ENCODE measurements at places on chromosomes 6 and 20.
A peak's percentile ranks its signal among the peaks of the same experiment; 100 is the strongest.

GRCh38 chr20:55004044-55004443 lies 528.7 kb downstream of the DOK5 start:
- DNase-seq, result no peak

GRCh38 chr20:5884465-5885335 lies 65.6 kb downstream of the TRMT6 start:
- DNase-seq, result no peak

- DNase-seq, result no peak
These were observed 34.3 kb downstream of the GPLD1 start for GRCh38 chr6:24455061-24455460.

DNA sequence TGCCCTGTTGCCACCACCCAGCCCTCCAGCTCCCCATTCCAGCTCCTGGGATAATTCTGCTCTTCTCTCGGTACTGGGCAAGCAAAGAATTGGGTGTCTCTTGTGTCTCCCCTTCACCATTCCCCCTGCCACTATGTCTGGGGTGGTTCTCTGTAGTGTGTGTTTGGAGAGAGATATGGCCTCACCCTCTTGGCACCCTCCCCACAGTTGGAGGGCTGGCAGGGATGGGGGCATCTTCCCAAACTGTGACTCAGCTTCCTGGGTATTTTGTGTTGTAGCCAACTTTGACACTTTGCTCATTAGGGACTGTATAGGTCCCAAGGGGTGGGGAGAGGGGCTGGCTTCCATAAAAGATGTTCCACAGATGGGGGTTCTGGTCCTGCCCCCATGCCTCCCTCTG lies 1.7 kb downstream of the TNXB start:
- DNase-seq, result no peak

DNA sequence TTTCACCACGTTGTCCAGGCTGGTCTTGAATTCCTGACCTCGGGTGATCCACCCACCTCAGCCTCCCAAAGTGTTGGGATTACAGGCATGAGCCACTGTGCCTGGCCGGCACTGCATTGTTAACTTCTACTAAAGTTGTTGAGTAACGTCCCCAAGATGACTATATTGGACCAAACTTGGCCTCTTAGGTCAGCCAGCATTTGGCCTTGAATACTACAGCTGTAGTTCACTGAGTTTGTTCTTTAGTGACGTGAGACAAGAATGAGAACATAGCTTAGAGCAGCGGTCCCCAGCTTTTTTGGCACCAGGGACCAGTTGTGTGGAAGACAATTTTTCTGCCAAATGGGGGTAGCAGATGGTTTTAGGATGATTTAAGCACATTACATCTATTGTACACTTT lies 237.1 kb downstream of the TBC1D7 start:
- no peak for DNase-seq

DNA sequence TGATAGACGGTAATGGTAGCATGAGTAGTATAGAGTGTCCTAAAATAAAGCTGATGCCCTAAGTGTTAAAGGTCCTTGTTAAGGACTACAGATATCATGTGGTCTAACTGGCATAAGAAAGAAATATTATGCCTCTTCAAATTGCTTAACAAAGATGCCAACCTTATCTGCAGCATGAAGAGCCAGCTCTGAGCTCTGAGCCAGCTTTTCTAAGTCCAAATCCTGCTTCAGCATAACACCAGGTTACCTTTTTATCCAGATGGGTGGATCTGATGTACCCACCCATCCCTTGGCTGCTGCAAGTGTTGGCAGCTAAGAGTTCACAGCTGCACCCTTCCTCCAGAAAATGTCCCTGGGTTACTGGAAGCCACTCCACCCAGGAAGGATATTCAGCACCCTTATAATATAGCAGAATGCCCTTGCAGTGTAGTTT lies 83.8 kb downstream of the TENT5A start:
- DNase-seq, result no peak

GRCh38 chr6:21208081-21208795 lies 385.3 kb upstream of the SOX4 start:
- no peak for DNase-seq

DNA sequence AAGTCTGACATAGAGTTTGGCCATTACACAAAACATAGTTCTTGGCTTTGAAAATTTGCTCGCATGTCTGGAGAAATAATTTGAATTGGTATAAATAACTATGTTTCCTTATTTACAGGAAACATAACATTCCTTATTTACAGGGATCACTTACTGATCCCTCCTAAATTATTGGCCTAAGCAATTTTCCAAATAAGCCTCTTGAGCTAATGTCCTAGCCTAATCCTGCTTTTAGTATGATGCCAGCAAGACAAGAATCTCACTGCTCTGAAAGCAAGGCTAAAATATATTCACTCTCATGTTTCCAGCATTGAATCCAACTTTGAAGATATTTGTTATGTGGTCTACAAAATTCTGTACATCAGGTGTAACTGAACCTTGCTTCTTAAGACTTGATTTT lies 4.1 kb upstream of the TBC1D32 start:
- DNase-seq, result no peak

- DNase-seq, result no peak
These were observed 3.7 kb downstream of the FAM162B start for GRCh38 chr6:116761779-116762178.

DNA sequence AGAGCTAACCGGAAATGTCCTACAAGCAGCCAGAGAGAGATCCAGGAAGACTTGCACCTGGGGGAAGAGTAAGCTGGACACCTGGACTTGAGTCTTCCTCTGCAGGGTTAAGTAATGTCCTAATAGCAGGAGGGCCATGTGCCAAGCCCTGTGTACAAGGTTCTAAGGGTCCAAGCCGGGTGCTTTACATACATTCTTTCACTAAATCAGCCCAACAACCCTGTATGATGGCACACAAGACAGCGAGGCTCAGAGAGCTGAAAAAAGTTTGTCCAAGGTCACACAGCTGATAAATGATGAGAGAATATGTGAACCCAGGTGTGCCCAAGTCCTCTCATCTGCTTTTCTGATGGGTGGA lies 215.1 kb upstream of the CDYL start:
- no peak for DNase-seq

DNA sequence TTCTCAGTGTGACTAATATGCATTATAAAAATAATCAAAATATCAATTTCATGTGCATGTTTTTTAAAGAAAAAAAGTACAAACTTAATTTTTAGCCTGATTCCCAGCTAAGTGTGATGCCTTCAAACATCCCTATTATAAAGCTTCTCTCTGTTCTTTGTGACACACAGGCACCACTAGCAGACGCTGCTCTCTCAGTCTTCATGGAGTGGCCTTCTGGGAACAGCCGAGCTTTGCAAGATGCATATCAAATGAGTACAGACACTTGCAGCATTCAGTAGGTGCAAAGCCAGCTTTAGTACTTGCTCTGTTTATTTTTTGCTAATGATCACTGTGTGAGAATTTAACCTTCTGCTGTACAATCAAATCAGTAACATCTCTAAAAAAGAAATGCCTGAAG lies 340.0 kb downstream of the ADGRB3 start:
- no peak for DNase-seq

DNA sequence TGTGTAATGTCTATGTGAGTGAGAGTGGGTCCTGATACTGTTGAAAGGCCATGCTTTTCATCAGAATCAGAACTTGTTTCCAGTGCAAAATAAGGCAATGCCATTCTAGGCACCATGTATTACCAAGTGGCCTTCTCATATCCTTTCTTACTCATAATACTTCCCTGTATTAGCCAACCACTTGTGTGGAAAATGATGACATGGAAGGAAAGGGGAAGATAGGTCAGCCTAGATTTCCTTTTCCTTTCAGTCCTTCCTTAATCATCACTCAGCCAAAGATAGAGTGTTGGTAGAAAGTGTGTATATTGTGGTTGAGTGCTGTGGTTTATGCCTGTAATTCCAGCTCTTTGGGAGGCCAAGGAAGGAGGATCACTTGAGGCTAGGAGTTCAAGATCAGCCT lies 158.6 kb upstream of the PREP start:
- no peak for DNase-seq

GRCh38 chr20:37393196-37393862 lies 47.4 kb downstream of the SRC start:
- DNase-seq, result no peak

- DNase-seq, result no peak
These were observed 30.5 kb downstream of the COL20A1 start for GRCh38 chr20:63323357-63323981.

DNA sequence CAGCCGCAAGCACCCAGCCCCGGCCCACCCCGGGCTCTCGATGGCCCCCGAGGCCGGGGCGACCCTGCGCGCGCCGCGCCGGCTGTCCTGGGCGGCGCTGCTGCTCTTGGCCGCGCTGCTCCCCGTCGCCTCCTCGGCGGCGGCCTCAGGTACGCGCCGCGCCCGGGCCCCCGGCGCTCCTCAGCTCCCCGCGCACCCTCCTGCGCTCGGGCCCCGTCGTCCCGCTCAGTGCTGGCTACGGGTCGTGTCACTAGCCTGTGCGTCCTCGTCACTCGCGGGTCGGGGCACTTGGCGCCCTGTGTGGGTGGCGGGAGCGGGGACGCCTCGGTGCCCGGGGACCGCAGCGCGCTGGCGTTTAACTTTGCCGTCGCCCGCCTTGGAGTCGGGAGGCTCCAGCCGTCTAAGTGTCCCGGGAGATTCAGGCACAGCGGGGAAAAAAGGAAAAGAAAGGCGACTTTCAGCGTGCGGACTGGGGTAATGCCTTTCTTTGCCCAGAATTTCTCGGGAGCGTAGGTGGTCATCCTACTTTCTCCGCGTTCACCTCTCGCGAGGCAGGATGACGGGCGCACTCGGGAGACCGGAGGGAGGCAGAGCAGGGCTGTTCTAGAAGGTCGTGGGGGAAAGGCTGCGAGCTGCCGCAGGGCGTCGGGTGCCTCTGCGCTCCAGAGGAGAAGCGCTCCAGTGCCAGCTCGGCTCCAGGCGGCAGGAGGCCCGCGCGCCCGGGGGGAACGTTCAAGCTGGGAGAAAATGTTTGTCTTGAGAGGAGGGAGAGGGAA lies 545 bp downstream of the FNDC1 start:
- DNase-seq, result peak; percentile 44

- DNase-seq, result no peak
These were observed 84.4 kb downstream of the LYRM2 start for GRCh38 chr6:89554106-89554505.

GRCh38 chr20:62409931-62410745 lies 3.1 kb upstream of the CABLES2 start:
- DNase-seq, result peak; percentile 15

GRCh38 chr6:154127657-154128056 lies 88.6 kb downstream of the OPRM1 start:
- DNase-seq, result no peak

DNA sequence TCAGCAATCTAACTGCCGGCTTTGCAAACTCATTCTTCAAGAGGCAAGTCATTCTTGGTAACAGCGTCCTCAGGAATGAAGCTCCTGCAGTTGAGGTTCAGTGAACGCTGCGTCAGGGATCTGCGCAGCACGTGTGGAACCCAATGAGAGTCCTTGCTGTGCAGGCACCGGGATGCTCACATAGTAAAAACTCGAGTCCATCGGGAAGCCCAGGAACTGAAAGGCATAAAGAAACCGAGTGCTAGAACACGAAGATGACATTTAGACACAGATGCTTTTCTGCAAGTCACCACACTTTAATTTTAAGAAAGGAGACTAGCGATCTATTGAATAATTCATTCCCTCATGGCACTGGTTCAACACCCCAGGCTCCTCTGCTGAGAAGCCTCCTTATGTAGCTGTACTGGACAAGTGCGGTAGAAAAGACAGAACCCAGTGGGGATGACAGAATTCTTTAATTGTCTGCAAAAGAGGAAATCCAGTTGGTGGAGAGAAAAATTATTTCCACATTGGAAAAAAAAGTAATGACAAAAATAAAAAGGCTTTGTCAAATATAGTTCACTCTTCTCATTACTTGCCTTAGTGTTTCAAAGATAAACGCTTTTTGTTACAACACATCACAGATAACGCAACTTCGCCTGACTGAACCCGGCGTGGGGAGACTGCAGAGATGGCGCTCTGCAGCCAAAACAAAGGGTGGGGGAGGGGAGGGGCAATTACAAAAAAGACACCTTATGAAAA lies 1.9 kb upstream of the AFDN start:
- DNase-seq, result no peak

GRCh38 chr20:18287546-18287914 lies 797 bp upstream of the ZNF133 start:
- no peak for DNase-seq

DNA sequence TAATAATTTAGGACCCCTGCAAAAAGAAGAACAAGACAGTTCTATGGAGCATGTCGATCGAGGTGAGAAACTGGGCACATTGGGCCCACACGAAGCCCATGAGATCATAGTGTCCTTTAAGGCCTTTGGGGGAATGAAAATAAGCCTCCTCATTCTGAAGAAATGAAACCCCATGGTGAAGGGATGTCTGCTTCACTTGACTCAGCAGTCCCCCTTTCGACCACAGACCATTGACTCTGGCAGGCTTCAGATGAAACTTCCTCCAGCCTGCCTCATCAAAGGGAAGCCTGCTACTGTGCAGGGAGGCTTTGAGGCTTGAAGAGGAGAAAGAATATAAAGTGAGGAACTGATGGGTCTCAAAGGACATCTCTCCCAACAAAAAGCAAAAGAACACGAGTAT lies 144.2 kb upstream of the FBXL4 start:
- DNase-seq, result no peak

- no peak for DNase-seq
These were observed 38.3 kb upstream of the ATXN1 start for GRCh38 chr6:16799279-16800193.

DNA sequence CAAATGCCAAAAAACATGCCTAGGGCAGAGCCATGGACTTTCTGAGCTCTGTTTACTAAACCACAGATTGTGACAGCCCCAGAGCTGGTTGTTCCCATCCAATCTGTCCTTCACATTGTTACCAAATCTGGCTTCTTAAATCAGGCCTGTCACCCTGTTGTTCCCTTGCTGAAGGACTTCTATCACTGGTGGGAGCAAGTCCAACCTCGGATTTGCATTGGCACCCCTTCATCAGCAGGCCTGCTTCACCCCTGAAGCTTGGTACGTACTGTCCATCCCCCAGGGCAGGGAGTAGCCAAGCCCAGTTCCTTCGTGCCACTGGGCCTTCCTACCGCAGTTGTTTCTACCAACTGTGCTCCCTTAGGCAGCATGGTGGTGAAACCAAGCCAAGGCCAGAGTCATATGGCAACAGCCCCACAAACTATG lies 357.3 kb upstream of the JARID2 start:
- DNase-seq, result no peak

DNA sequence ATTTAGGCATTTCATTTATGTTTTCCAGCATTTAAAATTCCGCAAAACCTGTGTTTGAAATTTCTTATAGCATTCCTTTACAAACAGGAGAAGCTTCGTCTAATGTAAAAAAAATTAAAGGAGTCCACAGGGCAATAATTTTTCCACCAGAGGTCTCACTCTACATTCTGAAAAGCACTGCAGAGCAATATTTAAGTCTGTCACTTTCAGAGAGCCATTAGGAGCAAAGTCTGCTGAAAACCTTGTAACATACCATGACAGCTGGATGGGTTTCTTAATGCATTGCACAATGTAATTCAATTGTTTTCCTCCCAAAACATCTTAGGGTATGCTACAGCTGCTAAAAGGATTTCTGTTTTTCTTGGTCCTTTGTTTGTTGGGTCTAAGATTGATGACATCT lies 18.0 kb downstream of the BAG2 start:
- no peak for DNase-seq

DNA sequence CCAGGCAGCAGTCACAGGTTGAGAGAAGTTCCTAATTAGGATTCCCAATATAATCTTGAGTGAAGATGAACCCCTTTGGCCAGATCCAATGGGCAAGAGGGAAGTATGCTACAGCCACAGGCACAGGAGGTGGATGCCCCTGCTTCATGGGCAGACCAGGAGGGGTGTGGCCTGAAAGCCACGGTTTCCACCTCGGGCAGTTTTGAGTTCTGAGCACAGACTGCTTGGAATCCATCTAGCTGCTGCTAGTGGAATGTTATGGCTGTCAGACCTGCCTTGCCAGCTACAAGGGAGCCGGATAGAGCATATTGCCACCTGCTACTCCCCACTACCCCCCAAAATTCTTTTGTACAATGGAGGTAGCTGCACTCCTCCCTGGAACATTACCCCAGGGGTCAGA lies 672.9 kb downstream of the HACE1 start:
- DNase-seq, result no peak

Measured in T-helper 2 cell (primary cell).